ENCODE measurements at places on chromosomes 16 and 17. TPM values are rescaled to one million over a fixed set of nuclear protein-coding genes. Genes with fewer than 3 reads are reported as not detected.

DNA sequence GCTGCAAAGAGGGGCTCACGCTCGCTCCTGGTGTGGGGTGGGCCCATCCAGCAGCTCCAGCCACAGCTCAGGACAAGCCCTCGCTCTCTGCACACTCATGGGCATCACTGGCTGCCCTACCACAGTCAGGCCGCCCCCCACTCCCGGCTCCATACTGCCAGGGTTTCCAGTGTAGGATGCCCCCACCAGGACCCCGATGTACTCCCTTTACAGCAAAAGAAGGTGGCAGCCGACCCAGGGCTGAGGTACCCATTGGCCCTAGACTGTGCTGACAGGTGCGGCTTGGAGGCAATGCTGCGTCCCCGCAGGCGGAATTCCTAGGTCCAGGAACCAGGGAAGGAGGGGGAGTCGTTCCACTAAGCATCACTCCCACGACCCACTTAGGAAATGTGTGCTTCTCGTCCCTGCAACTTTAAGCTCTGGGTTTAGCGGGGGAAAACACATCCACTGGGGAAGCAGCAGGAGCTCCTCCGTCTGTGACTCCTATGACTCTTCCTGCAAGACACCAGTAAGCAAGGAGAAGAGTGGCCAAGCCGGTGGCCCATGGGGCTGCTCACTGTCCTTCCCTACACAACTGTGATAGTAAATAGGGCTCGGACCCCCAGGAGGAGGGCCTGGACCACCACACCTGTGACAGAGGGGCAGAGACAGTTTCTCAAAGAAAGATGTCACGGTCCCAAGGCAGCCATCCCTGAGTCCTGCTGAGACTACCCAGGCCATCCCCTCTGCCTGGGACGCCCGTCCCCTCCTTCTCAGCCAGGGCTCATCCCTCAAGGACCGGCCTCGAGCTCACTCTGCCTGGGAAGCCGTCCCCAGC lies 13.1 kb downstream of the CORO7 start:
- DNase-seq = no peak

GRCh38 chr16:27972500-27972899 lies 91.0 kb downstream of the GSG1L start:
- peak; percentile 33 for DNase-seq

GRCh38 chr17:17681744-17682292 lies 560 bp downstream of the RAI1 start:
- peak; percentile 78 for DNase-seq

- no peak for DNase-seq
These were observed 18.7 kb upstream of the COX10 start for GRCh38 chr17:14050616-14051015.

Gene KRTAP4-4
- not detected for total RNA-seq
